ENCODE measurements at places on chromosomes 12 and 14.

- DNase-seq, result no peak
These were observed 153.1 kb upstream of the FOXG1 start for GRCh38 chr14:28613532-28613931.

DNA sequence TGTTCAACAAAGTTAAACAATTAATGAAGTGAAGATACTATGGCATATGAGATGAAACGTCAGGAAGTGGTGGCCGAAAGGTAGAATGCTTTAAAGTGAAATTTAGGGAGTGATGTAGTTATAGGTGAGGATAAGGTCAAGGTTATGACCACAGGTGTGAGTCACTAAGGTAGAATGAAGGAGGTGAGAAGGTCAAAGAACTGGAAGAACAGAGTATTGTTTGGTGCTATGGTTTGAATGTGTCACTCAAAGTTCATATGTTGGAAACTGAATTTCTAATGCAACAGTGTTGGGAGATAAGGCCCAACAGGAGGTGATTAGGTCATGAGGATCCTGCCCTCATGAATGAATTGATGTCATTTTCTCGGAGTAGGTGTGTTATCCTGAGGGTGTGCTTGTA, 293.6 kb downstream of the NELL2 start:
- DNase-seq, result no peak

DNA sequence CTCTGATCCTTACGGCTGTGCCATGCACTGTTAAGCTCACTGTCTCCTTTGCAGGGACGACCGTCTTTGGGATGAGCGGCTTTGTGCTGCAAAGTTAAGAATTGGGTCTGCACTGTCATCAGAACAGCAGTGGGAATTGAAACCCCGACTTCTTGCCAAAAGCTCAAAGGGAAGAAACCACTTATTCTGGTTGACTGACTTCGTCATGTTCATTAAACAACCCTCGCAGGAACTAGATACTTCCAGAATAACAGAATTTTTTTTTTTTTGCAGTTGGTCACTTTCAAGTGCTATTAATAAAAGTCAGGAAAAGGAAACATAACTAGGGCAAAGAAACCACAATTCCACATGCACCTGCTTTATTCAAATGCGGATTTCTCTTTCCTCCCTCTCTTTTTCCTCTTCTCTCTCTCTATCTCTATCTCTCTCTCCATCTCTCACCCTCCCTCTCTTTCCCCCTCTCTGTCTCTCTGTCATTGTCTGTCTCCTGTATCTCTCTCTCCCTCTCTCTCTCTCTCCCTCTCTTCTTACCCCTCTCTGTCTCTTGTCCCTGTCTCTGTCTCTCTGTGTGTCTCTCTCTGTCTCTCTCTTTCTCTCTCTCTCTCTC, 12.3 kb upstream of the GLT1D1 start:
- peak; percentile 52 for DNase-seq

GRCh38 chr12:6424008-6424347, 20.8 kb upstream of the CD27 start:
- no peak for DNase-seq

GRCh38 chr14:92568621-92569479, 55.3 kb downstream of the RIN3 start:
- DNase-seq, result peak; percentile 56

DNA sequence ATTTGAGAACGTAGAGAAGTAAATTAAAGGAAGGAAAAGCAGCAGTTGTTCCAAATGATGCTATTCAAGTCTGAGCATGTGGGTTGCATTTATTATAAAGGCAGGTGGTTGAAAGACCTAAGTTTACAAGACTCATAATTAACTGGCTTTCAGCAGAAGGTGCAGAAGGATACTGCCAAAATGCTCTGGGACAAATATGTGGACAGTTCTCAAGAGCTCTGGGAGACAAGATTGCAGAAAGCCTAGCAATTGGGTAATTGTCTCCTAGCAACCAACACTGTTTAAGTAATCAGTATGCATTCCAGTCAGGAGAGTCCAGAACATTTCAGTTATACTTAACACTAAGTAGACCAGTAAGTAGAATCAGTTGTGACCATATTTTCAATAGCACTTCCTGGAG, 131.5 kb downstream of the GPR135 start:
- DNase-seq, result no peak

- DNase-seq, result peak; percentile 56
These were observed at the start of gene ERBB3 for GRCh38 chr12:56079723-56080555. Gene ERBB3 (plus strand): TSS chr12:56080165. CDS start chr12:56080301, 136 bp downstream.

DNA sequence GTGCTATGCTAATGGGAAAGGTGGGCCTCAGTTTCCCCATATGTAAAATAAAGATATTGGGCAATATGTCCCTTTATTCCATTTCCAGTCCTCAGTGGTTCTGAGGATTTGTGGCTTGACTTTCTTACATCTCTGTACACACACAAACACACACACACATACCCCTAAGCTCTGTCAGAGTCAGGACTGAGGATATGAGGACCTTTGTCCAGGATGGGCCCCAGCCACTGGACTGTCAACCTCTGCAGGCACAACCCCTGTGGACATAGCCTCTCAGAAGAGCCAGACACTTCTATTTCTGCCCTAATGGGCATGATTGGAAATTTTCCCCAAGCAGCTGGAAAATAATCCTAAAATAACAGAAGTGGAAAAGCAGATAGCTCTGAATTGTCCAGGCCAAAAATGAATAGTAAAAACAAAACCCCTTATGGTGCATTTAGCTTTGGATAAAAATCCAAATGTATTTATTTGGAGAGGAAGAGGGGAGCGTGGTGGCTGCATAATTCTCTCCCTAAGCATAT, 50.2 kb downstream of the RIN3 start:
- no peak for DNase-seq

DNA sequence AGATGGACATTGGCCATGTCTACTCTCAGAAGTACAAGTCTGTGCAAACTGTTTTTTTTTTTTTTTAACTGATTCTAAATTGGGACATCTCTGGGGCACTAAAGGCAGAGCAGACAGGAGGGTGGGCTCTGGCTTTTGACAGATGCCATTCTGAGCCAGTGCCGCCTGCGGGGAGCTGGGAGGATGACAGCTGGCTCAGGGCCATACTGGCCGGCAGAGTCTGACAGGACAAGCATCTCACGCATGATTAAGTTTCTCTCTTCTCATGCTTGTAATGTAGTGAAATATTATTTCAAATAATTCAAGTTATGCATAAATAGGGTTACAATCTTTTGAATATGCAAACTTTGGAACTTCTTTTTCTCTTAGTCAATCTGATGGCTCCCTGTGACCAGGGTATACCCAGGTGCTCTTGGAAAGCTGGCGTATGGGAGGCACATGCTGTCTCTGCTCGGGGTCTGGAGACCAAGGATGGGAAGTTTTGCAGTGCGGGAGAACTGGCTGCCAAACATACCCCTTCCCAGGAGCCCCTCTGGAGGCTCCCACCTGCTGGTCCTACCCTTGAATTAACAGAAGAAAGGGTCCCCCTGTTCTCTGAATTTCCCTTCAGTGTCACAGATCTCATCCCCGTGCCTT, 7.6 kb downstream of the CDCA4 start:
- DNase-seq, result peak; percentile 60

GRCh38 chr14:55245657-55246268, 25.5 kb upstream of the FBXO34 start:
- peak; percentile 37 for DNase-seq

DNA sequence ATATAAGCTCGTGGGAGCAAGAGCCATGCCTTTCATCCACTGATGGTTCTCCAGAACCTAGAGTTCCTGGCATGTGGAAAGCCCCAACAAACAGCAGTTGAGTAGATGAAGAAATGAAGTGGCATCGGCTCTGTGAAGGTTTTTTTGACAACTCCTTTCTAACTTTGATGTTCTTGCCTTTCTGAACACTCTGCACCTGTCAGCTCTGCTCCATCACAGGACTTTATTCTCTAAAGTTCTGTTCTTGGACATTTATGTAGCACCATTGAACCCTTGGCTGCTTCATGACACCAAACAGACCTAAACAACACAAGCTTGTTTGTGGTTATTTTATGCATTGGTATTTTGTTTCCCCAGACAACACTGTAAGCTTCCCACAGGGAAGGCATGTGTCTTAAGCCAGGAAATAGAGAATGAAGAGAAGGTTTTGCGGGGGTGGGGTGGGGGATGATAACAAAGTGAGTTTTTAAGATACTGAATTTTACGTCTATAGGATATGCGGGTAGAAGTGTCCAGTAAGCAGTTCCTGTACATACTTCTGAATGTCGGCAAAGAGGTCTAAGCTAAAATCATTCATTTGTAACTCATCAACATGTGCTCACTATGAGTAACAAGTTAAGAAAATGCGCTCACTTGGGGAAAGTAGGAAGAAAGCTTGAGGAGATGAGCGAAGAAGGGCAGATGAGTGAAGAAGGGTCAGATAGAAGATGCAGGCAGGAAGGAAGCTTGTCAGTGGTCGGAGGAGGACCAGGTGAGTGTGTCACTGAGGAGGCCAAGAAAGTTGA, 146.0 kb upstream of the PLEKHG7 start:
- no peak for DNase-seq

GRCh38 chr14:35133542-35134328, 11.4 kb downstream of the PRORP start:
- no peak for DNase-seq

- DNase-seq, result no peak
These were observed 37.7 kb downstream of the DIP2B start for GRCh38 chr12:50542448-50542847.

DNA sequence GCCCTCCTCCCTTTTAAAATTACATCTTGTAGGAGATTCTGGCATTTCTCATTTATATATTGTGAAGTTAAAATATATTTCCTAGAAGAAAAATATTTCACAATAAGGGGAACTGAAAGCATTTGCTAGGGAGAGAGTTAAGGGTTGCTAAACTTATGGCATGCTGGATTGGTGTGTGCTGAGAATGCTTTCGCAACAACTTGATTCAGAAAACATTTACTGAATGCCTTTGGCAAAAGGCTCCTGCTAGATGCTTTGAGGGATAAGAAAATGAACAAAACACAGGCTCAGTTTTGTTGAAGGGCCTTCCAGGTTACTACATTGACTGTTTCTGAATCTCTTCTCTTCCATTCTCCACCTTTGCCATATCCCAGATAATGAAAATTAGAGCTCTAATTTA, 67.5 kb downstream of the DIP2B start:
- peak; percentile 11 for DNase-seq

DNA sequence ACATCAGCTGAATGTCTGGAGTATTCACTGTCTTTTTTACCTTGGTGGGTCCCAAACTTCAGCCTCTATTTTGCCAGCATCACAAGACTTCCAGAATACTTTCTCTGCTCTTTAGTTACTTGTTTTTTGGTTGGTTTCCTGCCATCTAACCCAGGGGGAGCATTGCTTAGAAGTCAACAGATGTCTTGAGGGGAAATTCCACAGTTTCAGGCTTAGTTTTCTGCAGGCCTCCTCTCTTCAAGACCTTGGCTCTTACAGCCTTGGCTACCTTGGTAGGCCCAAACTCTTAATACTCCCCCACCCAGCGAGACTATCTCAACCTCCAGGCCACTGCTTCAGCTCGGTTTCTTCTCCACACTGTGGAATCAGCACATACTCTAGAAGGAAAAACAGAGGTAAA, 41.7 kb downstream of the NEDD1 start:
- DNase-seq, result no peak

DNA sequence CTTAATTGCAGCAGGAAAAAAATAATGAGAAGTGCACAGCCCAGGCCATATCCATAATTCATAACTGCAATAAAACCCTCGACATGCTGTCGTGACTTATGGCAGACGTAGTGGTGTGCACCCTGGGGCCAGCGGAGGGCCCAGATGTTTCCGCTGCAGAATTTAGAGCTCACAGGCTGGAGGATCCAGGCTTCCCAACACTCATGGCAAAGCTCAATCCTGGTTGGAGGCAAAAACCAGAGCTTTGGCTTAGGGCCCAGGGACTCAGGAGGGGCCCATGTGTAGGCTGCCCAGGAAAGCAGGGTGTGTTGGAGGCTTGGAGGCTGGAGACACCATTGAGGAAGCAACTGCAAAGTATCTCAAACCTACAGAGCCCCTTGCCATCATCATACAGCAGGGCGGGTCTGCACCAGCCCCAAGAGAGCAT, 68.7 kb downstream of the SERPINA3 start:
- DNase-seq, result no peak

- peak; percentile 79 for DNase-seq
These were observed at the start of gene ARID2 for GRCh38 chr12:45729233-45730083. Gene ARID2 (plus strand): TSS chr12:45729706. CDS start chr12:45729837, 131 bp downstream.

DNA sequence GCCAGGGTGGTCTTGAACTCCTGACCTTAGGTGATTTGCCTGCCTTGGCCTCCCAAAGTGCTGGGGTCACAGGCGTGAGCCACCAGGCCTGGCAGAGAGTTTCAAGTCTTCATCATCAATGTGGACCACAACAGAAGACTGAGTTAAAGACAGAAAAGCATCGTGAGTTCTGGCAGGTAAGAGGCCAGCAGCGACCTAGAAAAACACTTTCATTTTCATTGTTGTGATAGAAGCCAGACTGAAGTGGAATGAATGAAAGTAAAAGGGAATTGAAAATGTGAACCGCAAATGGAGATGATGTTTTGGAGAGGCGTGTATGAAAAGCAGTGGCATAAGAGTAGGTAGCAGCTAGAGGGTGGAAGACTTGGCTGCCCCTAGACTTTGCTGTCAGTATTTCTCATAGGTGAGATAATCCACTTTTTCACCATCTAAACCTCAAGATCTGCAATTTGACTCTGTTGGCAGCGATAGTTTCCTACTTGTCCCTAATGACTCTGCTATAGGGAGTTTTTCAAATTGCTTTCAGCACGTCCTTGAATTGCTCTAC, 47.1 kb upstream of the PLEKHA5 start:
- DNase-seq, result no peak

GRCh38 chr14:100738704-100739131, 12.0 kb downstream of the DLK1 start:
- no peak for DNase-seq

GRCh38 chr12:29073631-29074239, 75.3 kb upstream of the FAR2 start:
- peak; percentile 64 for DNase-seq

GRCh38 chr12:125089083-125089482, 23.8 kb downstream of the AACS start:
- no peak for DNase-seq

DNA sequence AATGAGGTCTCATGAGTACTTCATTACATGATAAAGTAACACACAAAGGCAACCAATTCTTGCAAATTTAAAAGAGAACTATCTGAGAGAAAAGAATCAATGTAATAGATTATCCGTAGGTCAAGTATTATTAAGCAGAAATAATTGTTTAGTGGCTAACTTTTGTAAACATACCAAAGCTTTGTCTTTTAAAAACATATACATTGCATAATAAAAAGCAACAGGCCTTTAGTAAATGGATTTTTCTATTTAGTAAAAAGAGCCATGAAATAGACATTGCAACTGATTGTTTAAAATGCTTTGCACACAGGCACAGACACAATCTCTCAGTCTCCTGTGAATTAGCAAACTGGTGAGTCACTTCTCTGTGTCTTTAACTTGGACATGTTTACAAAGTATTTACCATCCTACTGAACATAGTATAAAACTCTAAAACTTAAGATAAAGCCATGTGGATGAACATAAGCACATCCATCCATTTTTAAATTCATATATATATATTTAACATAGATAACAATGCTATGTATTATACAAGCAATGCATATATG, 518.7 kb upstream of the MGAT4C start:
- DNase-seq, result no peak

DNA sequence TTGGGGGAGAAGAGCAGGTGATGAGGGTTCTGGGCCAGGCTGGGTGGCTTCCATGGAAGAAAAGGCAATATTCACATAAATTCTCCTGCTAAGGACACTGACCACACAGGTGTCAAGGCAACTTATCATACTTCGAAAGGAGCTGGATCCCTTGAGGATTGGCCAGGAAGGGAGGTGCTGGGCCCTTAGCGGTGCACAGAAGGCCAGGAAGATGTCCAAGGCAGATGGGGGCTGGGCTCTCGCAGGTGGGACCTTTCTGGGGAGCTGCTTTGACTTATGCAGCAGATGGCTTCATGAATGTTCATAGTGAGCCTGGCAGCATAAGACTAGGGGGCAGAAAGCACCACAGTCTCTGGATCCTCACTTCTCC, 3.9 kb downstream of the CD63 start:
- no peak for DNase-seq
